NCI-H1092 (cell line): ENCODE measurements at places on chromosomes 3 and 15.

DNA sequence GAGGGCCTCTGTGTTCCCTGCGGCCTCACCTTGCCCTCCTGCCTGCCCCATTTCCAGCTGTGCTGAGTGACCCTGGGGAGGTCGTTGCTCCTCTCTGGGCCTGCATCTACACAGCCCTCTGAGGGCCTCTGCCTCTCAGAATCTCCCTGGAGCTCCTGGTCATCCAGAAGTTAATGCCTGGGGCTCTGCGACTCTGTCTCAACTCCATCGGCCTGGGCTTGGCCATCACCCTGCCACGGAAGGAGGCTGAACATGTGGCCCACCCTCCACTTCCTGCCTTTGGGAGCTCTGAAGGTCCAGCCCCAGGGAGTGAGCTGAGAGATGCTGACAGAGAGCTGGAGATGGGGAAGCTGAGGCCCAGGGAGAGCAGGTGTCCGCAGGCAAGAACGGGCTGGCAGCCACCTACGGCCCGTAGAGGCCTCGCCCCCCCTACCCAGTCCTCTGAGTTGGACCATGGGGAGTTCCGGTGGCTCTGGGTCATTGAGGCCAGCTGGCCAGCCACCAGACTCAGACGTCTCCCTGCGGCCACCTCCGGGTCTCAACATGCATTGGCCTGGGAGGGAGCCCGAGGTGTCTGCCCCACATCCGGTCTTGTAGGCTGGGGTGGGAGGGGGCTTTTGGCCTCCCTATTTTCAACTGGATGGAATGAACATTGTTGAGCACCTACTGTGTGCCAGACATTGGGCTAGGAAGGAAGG is 34.2 kb downstream of the GRIP2 start:
- DNase-seq = no peak

- no peak for DNase-seq
These were observed 41.2 kb downstream of the KLF15 start for GRCh38 chr3:126316031-126316461.

GRCh38 chr15:81152799-81153198 is 18.7 kb downstream of the CFAP161 start:
- no peak for DNase-seq

GRCh38 chr15:86837294-86838061 is 757.8 kb downstream of the AGBL1 start:
- DNase-seq = no peak

DNA sequence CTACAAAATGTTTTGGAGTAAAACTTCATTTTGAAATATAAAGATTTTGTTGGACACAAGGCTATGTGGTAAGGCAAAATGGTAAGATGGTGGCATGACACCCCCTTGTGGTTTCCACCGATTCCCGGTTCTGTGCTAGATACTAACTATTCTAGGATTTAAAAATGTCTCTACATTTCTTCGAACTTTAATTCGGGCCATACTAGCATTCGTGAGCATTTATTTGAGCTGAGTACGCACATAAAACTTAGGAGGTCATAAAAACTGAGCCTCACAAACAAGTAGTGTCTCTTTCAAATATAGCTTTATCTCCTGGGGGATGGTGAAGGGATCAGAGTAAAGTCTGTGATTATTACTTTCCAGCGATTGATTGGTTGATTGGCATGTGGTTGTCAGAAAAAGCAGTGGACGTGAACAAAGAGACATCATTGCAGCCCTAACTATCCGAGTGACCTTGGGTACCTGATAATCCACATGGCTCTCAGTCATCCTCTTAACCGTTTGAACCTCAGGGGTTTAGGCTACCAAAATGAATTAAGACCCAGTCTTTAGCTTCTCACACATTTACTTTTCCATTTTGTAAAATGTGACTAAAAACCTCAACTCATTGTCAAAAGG is 1.1 kb upstream of the ZNF639 start:
- no peak for DNase-seq

- DNase-seq = no peak
These were observed 171.5 kb upstream of the NANOGP8 start for GRCh38 chr15:35256551-35256950.

DNA sequence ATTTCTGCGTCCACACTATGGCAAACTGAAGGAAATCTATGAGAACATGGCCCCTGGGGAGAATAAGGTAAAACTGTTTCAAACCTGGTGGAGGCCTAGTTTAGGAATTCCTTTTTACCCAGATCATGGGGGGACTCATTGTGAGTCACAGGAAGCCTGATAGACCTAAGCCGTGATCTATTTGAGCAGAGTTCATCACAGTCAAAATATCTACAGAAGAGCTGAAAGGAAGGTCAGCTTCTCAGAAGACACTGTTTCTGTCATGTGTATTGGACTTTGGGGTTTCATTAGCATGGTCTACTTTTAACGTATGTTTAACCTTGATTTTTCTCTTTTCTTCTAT is 1.3 kb downstream of the PSMD2 start:
- no peak for DNase-seq
